Aorta (tissue), 5 donors: ENCODE measurements at places on chromosomes 11 and 22.

GRCh38 chr11:126485986-126486635 is 130.6 kb downstream of the ST3GAL4 start:
- DNase-seq, result no peak

DNA sequence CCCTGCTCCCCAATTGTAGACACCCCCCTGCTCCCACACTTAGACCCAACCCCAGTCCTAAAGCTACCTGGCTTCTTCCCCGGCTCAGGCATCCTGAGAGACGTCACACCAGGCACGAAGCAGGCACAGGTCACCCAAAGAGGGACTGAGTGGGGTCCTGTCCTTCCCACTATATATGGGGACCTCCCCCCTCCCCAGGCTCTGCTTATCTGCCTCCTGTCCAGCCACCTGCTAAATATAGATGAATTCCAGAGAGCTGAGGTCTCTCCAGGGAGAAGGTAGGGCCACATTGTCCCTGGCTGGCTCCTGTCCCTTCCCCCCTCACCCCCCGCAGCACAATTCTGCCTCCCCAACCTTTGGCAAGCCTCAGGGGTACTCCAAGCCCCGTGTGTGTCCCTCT is at the start of gene MYBPC3:
Gene MYBPC3, minus strand, starts transcription at position 147 of the 400 bp plus-strand sequence. Its CDS starts 55 bp downstream, at position 92.
- no peak for DNase-seq

DNA sequence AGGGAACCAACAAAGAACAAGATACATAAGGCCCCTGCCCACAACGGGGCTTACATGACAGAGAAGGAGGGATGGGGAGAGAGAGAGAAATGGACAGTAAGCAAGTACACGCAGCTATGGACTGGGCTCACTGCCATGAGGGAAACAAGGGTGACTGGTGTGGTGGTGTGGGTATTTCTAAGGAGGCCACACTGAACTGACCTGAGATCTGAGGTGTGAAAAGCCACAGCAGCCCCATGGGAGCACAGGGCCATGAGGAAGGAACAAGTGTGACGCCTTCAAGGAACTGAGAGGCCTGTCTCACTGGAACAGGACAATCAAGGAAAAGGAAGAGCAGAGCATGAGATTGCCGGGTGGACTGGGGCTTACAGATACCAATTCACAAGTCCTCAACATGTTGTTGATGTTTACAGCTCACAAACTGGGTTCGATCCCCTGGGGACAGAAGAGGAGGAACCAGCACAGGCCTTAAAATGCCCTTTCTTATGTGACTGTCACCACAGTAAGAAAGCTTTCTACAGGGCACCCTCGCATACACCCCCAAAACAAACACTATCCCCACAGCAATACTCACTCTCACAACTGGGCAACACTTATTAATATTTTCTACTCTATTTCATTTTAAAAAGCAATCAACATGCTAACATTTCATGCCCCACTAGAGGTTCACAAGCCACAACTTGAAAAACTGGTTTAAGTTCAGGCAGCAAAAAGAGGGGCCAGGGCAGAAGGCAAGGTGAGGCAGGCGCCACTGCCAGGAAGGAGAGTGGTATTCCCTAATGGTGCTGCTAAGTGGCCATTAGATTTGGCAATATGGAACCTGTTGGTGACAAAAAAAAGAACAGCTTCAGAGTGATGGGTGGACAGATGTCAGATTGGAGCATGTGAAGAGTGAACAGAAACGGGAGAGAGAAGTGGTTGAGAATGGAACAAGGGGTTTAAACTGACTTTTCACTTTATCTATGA is 39.1 kb downstream of the TCIRG1 start:
- no peak for DNase-seq

- DNase-seq, result no peak
Measured at GRCh38 chr22:39250131-39250530, 5.3 kb upstream of the PDGFB start.
